Cardiac fibroblast (primary cell): ENCODE measurements at places on chromosomes 5 and 9.

GRCh38 chr5:108003178-108003577, 332.4 kb upstream of the EFNA5 start:
- peak; percentile 60 for DNase-seq

- DNase-seq, result peak; percentile 55
These were observed 77.0 kb upstream of the STARD4 start for GRCh38 chr5:111589316-111589715.

GRCh38 chr5:30661730-30662129, 531.8 kb upstream of the CDH6 start:
- DNase-seq, result no peak

- DNase-seq, result no peak
These were observed 40.2 kb downstream of the SUB1 start for GRCh38 chr5:32625547-32625946.
